IMR-90 (cell line): ENCODE measurements at places on chromosomes 5 and 9. TPM values are rescaled to one million over a fixed set of nuclear protein-coding genes. Genes with fewer than 3 reads are reported as not detected.

- DNase-seq: no peak
These were observed 7.0 kb downstream of the PAX5 start for GRCh38 chr9:37026931-37027581.

GRCh38 chr5:134592141-134592746 is 40.4 kb downstream of the SAR1B start:
- peak; percentile 41 for DNase-seq

The PCDHGB2 gene
- 2.4 and 2.6 TPM in 2 replicates for polyA plus RNA-seq

DNA sequence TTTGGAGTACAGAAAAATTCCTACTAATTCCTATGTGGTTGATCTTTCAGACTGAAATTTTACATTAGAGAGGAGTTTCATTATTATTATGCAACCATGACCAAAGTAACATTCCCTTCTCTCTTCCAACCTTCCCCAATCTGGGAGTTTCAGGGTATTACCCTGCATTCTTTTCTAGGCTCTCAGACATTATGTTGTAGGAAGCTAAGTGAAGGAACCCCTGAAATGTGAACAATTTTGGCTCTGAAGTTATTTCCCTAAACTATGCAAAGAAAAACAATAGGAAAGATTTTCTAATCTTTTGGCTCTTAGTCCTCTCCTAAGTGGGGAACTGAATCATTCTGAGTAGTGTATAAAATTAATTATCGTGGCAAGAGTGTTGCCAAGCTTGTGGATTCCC is 63.3 kb upstream of the ZFAND5 start:
- DNase-seq: peak; percentile 60

The PCDHB10 gene
- polyA plus RNA-seq: 0.19 and 0.22 TPM in 2 replicates

DNA sequence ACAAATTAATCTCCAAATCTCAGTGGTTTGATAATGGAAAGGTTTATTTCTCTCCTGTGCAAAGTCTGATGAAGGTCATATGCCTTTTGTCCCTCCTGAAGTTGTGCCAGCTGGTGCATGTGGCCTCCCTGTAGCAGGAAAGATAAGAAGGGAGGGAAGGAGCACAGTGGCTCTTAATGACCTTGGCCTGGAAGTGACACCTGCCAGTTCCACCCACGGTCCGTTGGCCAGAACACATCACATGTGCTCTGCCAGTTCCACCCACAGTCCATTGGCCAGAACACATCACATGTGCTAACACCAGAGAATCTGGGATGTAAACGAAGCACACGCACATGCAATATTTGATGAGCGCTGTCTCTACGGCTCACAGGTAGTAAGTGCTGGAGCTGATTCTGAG is 130.9 kb downstream of the DOCK2 start:
- DNase-seq: no peak

- peak; percentile 98 for DNase-seq
These were observed 487.0 kb upstream of the TNC start for GRCh38 chr9:115604831-115605483.

The FST gene
- polyA plus RNA-seq: 195 and 238 TPM in 2 replicates

GRCh38 chr5:57033103-57033502 is 81.2 kb upstream of the MIER3 start:
- DNase-seq: no peak

DNA sequence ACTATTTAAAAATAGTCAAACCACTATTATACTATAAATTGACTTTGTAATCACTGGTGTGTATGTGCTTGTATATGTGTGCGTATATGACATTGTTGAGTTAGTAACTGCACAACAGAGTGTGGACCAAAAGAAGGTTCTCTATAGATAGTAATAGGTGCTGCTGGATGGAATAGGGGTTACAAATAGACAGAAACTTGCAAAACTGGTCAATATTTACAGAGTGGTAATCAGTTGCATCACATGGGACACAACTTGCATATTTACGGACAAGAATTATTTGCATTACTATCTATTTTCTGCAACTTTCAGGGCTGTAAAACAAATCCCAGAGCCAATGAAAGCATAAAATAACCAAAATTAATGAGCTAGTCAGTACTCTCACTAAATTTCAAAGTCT is 42.4 kb downstream of the TNFSF8 start:
- DNase-seq: no peak

The SCAI gene
- polyA plus RNA-seq: 2.5 and 3.6 TPM in 2 replicates

The TESK1 gene
- 21.0 and 22.9 TPM in 2 replicates for polyA plus RNA-seq

DNA sequence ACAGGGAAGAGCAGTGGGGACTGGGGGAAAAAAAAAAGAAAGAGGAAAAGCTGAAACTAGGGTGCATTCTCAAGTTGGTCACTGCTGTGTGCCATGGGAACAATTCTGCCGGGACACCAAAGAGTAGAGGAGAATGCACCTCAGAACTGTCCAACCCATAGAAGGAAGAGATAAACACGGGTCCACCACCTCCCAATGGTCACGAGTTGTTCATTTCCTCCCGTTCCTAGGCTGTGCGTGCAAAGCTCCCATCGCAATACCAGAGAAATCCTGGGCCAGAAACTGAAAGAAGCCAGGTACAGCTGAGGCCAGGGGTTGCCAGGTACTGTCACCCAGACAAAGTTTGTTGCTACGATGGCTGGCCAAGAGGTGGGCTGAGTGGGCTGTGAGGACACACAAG is 236.9 kb upstream of the ANKRD55 start:
- no peak for DNase-seq

DNA sequence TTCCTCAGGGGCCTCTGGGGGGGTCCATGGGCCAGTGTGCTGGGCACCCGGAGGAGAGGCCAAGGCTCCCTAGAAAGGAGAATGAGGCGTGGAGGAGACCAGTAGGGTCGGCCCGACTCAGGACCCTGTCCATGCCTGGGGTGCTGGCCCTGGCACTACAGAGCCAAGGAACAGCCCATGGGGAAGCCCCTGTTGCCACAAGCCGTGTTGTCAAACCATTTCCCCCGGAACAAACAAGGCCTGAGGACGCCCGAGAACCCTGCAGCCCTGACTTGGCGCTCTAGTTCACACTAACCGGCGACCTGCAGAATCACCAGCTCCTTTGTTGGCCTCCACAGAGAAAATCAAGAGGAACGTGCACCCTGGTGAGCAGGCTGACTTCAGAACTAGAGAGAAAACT is 41.6 kb upstream of the SLC12A7 start:
- no peak for DNase-seq

- DNase-seq: no peak
These were observed 1606.2 kb upstream of the NUDT12 start for GRCh38 chr5:105168806-105169205.

The DDX4 gene
- polyA plus RNA-seq: not detected in 2 replicates

The IL13 gene
- polyA plus RNA-seq: not detected in 2 replicates

GRCh38 chr5:154478224-154478565 is at the start of gene HAND1:
HAND1 (minus strand) TSS chr5:154478227; CDS start chr5:154478008, 219 bp downstream.
- DNase-seq: no peak
